ENCODE measurements at places on chromosomes 7 and 10.

GRCh38 chr7:159143780-159144757 lies 598 bp downstream of the VIPR2 start:
- DNase-seq = no peak

- no peak for DNase-seq
Observed at GRCh38 chr10:49550563-49550962, 11.6 kb upstream of the ERCC6 start.

- DNase-seq = no peak
Observed at GRCh38 chr10:126437635-126438406, 49.5 kb upstream of the ADAM12 start.

GRCh38 chr7:9937944-9938631 lies 1035.6 kb upstream of the PHF14 start:
- peak; percentile 70 for DNase-seq

GRCh38 chr10:104601166-104601565 lies 39.9 kb upstream of the SORCS3 start:
- no peak for DNase-seq

Data from hematopoietic multipotent progenitor cell treated with erythropoietin and hydrocortisone succinate and interleukin-3 and kit ligand, for 6 days (in vitro differentiated cells).